NCI-H345 (cell line): ENCODE measurements at places on chromosomes 1 and 21.

DNA sequence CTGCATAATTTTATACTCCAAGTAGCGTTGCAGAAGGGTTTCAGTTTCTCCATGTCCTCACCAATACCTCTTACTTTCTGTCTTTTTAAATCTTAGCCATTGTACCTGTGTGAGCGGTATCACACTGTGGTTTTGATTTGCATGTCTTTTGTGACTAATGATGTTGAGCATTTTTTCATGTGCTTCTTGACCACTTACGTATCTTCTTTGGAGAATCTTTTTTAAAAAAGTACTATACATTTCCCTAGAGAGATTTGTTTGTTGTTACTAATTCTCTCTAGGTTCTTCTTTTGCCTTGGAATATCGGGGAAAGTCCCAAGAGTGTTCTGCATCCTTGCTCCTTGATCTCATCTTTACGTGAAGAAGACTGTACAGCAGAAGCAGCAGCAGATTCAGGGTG, 81.8 kb upstream of the WARS2 start:
- no peak for DNase-seq

DNA sequence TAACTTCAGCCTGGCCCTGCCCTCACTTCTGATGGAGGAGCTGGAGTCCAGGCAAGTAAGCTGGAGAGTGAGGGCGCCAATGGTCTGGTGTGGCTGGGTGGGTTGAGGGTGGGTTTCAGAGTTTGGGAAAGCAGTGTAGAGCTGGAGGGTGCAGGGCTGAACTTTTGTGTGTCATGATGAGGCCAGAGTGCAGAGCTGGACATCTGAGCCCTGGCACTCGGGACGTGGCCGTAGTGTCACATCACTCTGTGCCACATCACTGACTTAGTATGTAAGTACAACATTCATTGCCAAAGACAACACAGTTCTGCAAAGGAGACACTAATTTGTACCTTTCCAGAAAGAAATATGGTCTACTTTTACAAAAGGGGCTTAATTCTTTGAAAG, 15.8 kb downstream of the SPATA46 start:
- no peak for DNase-seq

GRCh38 chr1:207833381-207833780, 77.5 kb downstream of the CD34 start:
- no peak for DNase-seq

- no peak for DNase-seq
Measured at GRCh38 chr1:17233675-17234320, 15.1 kb upstream of the PADI3 start.

- no peak for DNase-seq
Measured at GRCh38 chr1:228307218-228308023, 99.2 kb downstream of the TRIM11 start.

- DNase-seq, result peak; percentile 56
Measured at GRCh38 chr21:37208056-37208721, 58.9 kb downstream of the VPS26C start.

DNA sequence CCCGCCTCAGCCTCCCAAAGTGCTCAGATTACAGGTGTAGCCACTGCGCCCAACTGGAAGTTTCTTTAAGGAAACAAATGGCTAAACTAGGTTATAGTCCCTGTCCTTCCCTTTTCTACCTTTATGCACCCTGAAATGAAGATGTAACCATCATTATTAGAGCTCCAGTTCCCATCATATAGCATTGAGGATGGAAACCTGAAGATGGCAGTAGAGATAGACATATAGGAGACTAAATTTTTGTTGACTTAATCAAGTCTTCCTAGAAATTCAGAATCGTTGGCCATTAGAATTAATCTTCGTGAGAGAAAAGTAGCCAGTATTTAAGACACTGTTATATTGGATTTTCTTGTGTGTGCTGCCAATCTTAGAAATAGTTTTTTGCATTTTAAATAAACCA, 1016.3 kb upstream of the NCAM2 start:
- no peak for DNase-seq

- no peak for DNase-seq
Measured at GRCh38 chr1:109728870-109729269, 12.0 kb downstream of the GSTM3 start.

- DNase-seq, result no peak
Measured at GRCh38 chr1:110718452-110718851, 43.7 kb upstream of the KCNA3 start.

DNA sequence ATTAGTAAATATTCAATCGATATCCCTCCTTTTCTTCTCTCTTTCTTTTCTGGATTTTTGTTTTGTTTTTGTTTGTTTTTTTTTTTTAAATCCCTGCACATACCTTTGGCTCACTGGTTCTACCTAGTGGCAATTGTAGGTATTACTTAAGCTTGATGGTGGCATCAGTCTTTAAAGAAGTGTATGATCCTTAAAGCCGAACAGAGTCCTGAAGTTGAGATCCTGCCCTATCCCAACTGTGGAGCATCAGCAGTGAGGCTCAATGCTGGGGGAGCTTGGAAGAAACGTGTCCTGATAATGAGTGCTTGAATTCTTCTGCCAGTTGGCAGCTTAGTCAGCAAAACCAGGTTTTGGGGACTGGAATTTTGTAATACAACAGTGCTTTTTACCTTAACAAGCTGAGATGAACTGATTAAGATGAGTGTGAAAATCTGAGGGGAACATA, 60.8 kb downstream of the FASLG start:
- peak; percentile 9 for DNase-seq

DNA sequence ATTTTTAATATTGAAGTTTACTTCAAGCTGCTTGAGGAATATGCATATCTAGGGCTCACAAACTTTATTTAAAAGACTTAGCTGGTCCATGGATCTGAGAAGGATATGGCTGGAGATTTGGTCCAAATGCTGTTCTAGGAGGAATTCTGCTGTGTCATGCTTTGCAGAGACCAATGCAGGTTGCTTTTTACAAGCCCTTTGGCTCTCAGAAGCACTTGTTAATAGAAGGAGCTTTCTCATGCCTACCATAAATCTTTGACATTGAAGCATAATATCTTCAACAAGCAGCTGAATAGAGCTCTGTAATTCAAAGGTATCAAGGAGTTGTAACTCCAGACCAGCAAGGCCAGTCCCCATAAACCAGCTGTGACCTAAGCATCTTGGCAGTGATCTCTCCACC, 299.1 kb downstream of the HHAT start:
- DNase-seq, result no peak

- no peak for DNase-seq
Measured at GRCh38 chr1:106217765-106218164, 838.7 kb upstream of the PRMT6 start.

DNA sequence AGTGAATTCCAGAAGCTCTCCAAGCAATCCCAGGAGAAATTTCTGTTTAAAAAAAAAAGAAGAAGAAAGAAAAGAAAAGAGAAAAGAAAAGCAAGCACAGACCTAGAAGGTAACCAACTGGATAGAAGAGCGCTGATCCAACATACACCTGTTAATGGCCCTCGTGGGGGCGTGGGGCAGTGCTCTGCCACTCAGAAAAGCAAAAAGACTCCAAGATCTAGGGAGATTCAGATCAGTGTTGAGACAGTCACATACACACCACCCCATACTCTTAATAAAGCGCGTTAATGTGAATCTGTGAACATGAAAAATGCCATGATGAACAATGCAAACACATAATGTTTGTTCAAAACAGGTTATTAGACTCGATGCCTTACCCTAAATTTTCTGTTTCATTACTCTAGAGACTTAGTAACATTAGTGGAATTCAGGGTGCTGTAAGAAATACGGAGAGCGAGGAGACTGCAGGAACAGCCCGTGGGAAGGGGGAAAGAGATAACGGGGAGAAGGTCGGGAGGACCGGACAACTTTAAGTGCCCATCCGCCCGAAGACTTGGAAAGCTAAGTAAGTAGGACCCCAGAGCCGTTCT, 406 bp downstream of the NME7 start:
- DNase-seq, result peak; percentile 2

DNA sequence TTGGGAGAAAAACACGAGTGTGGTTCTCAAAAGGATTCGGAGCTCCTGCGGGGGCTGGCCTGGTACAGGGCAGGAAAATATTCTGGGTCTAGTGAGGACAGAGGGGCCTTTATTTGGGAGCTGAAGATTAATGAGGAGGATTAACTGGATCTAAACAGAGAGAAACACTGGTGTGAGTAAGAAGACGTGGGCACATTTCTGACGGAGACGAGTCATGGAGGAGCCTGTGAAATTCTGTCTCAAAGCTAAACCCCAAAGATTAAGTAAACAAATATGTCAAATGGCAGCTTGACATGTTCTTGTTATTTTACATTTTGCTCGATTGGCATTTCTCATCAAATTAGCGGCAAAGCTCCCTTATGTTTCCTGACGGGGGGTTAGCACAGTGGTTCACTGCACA, 12.8 kb downstream of the PROK1 start:
- no peak for DNase-seq

DNA sequence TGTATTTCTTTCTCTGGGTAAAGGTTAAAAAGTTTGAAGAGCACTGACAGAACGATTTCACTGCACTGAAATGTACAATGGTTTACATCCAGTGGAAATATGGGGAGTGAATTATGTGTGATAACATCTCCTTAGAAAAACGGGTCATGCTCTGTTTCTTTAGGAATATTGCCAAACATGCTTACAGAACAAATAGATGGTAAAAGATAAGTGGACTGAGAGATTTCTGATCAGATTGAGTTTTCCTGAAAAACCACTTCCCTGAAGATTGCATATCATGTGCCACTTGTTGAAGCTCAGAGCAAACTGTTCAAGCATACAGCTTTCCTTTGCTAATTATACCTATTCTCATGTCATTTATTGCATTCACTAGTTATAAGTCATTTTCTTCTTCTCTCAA, 29.9 kb upstream of the DISP1 start:
- DNase-seq, result peak; percentile 33

- DNase-seq, result no peak
Measured at GRCh38 chr1:115982400-115982799, 6.1 kb downstream of the SLC22A15 start.
